ENCODE measurements at places on chromosomes 4 and X.

GRCh38 chrX:127466211-127466610 lies 586.0 kb downstream of the ACTRT1 start:
- no peak for DNase-seq

DNA sequence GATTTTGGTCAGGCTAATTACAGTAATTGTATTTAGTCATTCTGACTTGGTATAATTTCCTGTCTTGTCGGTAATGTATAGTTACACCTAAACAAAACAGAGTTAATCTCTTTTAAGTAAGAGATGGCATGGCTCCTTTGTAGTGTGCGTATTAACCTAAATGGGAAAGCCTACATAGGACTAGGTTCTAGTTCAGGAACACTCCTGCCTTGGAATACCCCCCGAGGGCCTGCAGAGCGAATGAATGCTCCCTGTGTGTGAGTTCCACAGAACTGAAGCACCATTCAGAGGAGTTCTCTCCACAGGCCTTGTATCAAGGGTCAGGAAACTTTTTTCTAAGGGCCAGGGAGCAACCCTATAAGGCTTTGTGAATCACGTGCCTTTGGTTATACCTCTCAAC lies 44.9 kb upstream of the STIM2 start:
- no peak for DNase-seq

DNA sequence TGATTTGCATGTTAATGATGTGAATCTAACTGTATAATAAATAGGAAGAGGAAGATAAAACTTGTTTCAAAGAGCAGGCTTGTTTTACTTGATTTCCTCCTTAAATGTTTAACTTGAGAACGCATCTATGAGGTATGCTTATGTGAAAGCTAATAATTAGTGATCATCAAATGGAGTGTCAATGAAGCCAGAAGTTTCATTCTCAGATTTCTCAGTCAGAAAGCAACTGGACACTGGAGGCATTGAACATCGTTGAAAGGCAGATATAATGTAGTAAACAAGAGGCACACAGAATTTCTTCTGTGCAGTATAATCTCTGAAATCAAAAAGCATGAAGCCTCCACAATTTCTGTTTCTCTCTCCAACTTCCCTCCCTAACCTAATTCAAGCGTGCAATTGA lies 672.9 kb downstream of the ADGRL3 start:
- no peak for DNase-seq

- DNase-seq: no peak
Measured at GRCh38 chr4:89829470-89830138, 7.4 kb downstream of the SNCA start.

DNA sequence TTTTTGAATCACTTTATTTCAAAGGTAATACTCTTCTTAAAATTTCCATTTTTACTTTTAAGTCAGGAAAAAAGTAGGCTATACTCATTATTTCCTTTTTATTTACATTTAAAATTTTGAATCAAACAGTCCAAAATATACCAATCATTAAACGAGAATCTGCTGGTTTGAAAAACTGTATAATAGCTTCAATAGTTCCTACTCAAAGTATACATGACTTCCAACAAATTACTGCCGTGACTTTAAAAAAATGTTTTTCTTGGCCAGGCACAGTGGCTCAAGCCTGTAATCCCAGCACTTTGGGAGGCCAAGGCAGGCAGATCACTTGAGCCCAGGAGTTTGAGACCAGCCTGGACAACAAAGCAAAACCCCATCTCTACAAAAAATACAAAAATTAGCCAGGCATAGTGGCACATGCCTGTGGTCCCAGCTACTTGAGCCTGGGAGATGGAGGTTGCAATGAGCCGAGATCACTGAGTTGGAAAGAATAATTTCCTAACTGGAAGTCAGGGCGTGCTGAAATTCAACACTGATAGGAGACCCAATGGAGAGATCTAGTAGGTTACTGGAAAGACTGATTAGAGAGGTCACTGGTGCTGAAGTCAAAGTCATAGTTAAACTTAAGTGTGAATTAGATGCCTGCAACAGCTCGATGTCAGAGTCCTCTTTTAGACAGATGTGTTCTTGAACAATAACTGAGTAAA lies 9.0 kb downstream of the KLHL8 start:
- no peak for DNase-seq

- no peak for DNase-seq
Measured at GRCh38 chr4:76250962-76251361, 559 bp upstream of the FAM47E start.

DNA sequence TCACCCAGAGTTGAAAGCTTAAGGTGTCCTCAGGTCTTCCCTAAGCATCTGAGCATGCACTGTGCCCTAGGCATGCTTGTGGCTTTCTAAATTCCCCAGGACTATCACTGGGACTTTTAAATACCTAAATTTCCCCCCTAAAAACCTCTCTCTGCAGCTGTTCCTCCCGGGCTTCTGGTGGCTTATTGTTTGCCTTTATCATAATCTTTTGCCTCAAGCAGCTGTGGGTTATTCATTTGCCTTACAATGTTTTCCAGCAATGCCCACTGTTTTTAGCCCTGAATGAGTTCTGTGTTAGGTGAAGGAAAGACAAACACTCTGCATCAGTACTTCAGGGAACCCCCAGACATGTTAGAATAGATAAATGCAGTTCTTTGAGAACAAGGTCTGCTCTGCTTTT lies 455.0 kb downstream of the ZIC3 start:
- DNase-seq: no peak

DNA sequence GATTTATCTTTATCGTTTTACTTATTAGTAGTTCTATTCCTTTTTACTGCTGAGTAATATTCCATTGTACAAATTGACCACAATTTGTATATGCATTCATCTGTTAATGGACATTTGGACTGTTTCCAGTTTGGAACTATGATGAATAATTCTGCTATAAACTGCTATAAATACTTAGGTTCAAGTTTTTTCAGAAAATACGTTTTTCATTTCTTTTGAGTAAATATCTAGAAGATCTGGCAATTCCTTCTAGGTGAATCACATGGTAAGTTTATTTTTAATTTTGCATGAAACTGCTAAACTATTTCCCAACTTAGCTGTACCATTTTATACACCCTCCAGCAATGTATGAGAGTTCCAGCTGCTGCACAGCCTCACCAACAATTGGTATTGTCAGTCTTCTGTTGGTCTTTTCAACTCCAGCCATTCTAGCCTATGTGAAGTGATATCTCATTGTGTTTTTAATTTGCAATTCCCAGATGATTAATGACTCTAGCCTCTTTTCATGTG lies 22.2 kb downstream of the LIN54 start:
- DNase-seq: no peak

GRCh38 chr4:151395873-151396272 lies 13.1 kb upstream of the FHIP1A start:
- no peak for DNase-seq

- DNase-seq: no peak
Measured at GRCh38 chr4:172962564-172963353, 205.9 kb upstream of the GALNT7 start.

GRCh38 chr4:116499-116898 lies 7.8 kb upstream of the ZNF718 start:
- DNase-seq: no peak

DNA sequence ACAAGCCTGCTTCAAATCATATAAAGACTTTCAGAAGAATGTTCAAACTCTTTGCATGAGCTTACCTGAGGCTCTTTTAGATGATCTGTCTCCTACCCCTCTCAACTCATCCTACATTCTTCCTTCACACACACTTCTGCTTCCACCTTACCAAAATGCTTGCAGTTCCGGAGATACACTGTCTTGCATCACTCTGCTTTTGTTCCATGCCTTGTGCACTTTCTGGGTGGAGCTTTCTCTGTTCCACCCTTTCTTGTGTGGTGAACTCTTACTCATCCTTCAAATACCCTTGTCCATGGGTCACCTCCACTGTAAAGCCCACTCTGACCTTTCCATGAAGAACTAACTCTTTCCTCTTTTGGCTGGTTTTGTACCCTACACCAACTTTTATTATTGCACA lies 18.4 kb upstream of the MGST2 start:
- no peak for DNase-seq

DNA sequence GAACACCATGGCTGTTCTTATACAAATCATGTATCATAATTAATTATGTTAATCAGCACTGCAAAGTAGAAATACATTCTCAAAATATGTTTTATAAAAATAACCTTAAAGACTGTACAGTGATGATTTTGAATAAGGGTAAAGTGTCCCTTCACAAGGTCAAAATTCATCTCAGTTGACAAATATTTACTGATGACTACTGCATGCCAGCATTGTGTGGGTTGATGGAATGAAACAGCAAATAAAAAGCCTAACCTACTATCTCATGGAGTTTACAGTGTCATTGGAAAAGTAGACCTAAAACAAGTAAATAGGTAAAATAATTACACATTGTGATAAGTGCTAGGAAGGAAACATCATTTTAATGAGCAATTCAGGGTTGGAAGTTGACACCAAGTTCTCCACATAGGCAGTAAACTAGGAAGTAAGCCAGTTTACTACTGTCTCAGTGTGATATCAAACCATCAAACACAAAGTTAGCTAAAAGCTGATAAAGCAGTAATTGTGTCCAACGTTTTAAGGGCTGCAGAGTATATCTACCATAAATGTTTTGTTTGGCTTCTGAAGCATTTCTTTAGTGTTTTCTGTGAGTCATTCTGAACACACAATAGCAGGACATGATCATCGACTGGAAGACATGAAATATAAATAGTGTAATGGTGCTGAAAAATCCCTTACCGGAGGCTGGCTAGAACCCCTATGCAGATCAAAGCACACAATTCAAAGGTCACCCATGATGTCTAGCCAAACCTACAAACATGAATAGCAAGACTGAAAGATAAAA lies 221.8 kb downstream of the DACH2 start:
- DNase-seq: no peak

- DNase-seq: no peak
Measured at GRCh38 chr4:54589586-54589985, 68.2 kb upstream of the KIT start.

- DNase-seq: no peak
Measured at GRCh38 chrX:103441878-103442535, 65.7 kb downstream of the BEX3 start.

- peak; percentile 67 for DNase-seq
Measured at GRCh38 chrX:100636321-100636991, at the start of gene TSPAN6. Gene TSPAN6 (minus strand): TSS chrX:100636806. CDS start chrX:100636694, 112 bp downstream.
